ENCODE measurements at places on chromosomes 5 and 9. TPM values are rescaled to one million over a fixed set of nuclear protein-coding genes. Genes with fewer than 3 reads are reported as not detected.

The FOXD4L3 gene
- not detected for total RNA-seq

The ADAMTS12 gene
- total RNA-seq, result 3.5 TPM

The MFAP3 gene
- 68.5 TPM for total RNA-seq

The COL15A1 gene
- 0.74 TPM for total RNA-seq

The WNK2 gene
- total RNA-seq, result 2.8 TPM

Measured in Daoy (cell line).